Stimulated activated CD8-positive, alpha-beta memory T cell treated with anti-CD3 and anti-CD28 coated beads, Interleukin-7, amount 100 ng/mL, for 1 hour (primary cell): ENCODE measurements at places on chromosomes 16 and 17.

DNA sequence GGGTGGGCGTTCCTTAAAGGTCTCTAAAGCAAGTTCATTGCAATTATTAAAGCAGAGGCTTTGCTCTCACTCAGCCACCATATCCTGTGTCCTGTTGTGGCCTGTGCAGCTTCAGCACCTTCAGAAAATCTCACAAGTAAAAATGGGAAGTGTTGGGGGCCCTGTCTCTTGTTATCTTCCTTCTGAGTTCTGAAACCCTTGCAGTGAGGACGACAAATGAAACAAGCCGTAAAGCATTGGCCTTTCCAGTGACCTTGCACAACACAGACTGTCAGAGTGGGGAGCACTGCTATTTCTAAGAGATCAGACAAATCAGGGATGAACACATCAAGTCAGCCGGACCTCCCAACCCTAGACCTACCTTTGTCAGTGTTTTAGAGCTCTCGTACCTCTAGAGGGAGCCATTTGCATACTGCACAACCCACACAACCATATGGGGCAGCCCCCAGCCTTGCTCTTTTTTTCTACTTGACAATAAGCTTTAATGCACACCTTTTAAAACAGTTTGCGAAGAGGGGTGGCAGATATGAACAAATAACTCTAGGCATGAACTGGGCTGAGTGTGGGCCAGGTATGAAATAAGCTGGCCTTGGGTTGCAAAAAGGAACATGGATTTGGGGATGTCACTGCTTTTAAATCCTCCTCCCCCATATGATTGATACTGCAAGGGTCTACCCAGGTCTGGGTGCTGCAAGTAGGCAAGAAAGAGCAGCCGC is 89.8 kb downstream of the KATNIP start:
- DNase-seq, result no peak

- DNase-seq, result no peak
Measured at GRCh38 chr17:51270636-51271035, 10.3 kb downstream of the UTP18 start.

GRCh38 chr16:73145166-73145880 is 97.4 kb upstream of the ZFHX3 start:
- no peak for DNase-seq

DNA sequence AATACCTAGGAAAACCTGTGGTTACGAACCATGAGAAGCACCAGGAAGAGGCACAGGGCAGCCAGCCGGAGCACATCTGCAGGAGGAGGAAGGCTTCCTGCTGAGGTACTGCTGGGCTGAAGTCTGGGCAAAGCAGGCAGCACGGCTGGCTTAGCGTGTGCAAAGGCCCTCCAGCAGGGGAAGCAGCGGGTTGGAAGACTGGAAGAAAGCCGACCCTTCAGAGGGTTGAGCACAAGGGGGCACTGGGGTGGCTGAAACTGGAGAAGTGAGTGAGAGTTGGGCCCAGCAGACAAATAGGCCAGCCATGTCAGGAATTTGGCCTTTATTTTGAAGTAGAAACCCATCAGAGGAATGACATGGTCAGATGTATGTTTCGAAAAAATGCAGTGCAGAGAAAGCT is 12.1 kb upstream of the HSD3B7 start:
- DNase-seq, result no peak

DNA sequence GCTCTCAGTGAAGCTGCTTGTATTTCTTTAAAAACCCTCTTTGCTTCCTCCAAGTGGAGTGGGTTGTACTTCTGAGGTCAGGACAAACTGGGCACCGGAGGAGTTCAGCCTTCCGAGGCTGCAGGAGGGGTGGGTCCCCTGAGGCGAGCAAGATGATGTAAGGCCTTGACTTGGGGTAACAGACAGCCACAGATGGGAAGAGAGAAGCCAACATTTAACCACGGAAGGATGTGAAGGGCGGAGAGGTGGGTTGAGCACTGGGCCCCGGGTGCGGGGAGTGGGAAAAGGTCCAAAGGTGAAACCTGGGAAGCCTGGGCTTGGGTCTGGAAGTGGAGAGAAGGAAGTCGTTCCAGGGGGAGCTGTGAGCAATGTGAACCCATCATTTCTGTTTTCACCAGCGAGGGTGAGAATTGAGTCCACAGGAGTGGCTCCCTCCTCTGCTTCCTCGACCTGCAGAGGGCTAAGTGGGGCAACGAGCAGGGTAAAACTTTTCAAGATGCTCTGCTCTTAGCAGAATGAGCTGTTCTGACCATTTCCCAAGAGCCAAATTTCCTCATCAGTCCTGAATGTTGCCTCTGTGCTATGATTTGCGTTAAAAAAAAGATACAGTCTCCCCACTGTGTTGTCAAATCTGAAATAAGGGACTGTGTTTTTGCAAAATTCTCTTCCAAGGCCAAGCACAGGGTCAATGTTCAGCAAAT is 137.7 kb upstream of the CRHR1 start:
- DNase-seq, result no peak

- DNase-seq, result no peak
Measured at GRCh38 chr17:73268582-73269328, 7.1 kb upstream of the CPSF4L start.

GRCh38 chr16:50360033-50360778 is 8.6 kb downstream of the BRD7 start:
- no peak for DNase-seq

DNA sequence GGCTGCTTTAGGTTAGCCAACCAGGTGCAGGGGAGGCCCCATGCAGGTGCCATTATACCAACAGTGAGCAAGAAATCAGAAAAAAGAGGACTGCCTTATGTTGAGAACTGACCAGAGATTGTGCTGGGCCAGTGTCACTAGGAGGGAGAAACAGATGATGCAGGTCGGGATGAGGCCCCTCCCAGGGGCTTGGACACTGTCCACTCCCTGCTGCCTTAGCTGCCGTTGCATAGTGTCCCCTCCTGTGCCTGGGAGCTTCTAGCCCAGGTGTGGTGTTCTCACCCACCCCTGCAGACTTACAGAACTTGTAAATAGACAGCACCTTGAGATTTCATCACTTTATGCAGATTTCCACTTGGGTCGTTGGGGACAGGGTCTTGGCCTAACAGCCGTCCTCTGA is 36.7 kb downstream of the PLD6 start:
- DNase-seq, result no peak

GRCh38 chr16:80664226-80664625 is 123.4 kb downstream of the DYNLRB2 start:
- DNase-seq, result no peak

GRCh38 chr17:82619211-82619610 is 29.0 kb downstream of the WDR45B start:
- no peak for DNase-seq

DNA sequence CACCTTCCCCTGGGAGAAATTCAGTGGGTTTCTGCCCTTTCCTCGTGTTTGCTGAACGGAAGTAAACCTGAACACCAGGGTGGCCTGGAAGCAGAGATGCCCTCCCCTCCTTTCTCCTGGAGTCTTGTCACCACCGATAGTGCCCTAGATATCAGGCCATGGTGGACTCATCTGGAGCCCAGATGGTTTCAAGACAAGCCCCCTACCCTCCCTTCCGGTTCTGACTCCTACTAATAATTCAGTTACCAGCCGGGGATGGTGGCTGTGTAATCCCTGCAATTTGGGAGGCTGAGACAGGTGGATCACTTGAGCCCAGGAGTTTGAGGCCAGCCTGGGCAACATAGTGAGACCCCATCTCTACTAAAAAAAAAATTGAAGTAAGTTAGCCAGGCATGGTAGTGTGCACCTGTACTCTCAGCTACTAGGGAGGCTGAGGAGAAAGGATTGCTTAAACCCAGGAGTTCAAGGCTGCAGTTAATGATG is 2.4 kb downstream of the ZNF469 start:
- no peak for DNase-seq

- DNase-seq, result no peak
Measured at GRCh38 chr16:80480664-80481063, 60.1 kb upstream of the DYNLRB2 start.

- no peak for DNase-seq
Measured at GRCh38 chr17:7794075-7794663, 39.8 kb upstream of the KDM6B start.
